ENCODE measurements at places on chromosomes 5 and 9.
A peak's percentile ranks its signal among the peaks of the same experiment; 100 is the strongest.

GRCh38 chr5:96140496-96140895, 178.8 kb upstream of the ELL2 start:
- no peak for DNase-seq

- no peak for DNase-seq
Observed at GRCh38 chr9:128335914-128336313, 4.4 kb upstream of the SLC27A4 start.

- no peak for DNase-seq
Observed at GRCh38 chr5:134846641-134846960, 833 bp downstream of the C5orf24 start.

DNA sequence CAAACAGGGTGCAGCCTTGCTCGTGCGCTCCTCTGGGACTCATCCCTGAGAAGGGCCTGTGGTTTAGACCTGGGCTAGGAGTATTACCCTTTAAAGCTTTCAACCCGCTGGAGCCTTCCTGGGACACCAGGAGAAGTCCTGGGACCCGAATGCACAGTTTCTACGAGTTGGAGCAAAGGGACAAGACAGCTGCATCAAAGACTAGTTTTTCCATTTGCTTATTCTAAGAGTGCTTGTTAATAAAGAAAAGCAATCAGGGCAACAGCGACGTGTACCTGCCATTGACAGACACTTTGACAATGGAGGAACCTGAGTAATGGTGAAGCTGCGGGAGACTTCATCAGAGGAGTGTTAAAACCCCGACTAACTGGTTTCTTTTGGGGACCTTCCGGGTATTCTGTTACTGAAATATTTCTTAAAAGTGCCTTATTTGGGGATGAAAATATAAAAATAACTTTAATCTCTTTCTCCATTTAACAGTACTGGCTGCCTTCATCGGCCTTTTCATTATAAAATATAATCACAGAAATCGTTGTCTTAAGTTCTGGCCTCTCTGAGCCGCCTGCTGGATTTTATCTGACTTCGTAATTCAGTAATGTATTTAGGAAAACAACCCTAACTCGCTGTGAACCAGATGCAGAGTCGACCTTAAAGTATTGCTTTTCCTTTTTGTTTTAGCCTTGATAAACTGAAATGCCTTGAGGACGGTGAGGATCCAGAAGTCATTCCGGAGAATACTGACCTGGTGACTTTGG, 732 bp downstream of the SNAPC3 start:
- no peak for DNase-seq

DNA sequence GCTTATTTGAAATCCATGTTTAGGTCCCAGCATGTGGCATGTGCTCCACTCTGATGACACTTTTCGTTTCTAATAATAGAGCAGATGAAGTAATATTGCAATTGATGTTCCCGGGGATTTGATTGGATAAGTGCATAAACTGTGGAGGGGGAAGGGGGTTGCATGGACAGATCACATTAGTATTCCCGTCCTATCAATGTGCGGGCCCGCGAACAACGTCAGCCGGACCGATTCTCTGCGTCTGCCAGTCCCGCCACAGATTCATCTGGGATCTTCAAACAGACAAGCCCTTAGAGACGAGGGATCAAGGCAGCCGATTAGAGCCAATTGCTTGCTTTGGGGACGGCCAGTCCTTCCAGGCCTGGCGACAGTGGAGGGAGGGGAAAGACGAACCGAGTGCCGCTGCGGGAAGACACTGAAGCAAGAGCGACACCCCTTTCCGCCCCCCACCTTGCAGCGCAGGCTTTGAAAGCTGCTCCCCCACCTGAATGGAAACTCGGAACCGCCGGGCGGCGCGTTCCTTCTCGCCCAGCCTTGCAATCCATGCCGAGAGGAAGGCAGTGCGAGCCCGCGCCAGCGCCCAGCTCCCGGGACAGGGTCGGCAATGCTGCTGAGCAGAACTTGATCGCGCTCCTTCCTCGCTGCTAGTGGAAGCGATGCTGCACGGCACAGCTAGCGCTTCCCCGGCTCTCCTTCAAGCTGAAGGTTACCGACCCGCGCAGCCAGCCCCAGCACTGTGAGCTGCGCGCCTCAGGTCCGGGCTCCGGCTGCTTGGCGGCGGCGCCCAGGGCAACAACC, at the start of gene RGS7BP:
Gene RGS7BP, plus strand, starts transcription at position 247 of the 798 bp plus-strand sequence. CDS start 610 bp downstream, outside the sequence.
- DNase-seq, result peak; percentile 84

DNA sequence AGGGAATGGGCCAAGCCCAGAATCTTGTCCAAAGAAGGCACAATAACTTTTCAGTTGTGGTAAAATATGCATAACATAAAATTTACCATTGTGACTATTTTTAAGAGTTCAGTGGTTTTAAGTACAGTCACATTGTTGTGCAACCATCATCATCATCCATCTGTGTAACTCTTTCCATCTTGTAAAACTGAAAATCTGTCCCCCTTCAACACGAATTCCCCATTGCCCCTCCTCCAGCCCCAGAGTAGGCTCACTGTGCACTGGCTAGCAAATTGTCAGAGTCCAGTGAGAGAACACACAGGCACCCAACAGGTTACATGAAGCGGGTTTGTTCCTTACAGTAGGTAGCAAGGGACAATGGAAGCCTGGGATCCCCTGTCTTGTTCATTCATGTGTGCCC, 13.7 kb downstream of the BARX1 start:
- DNase-seq, result no peak

DNA sequence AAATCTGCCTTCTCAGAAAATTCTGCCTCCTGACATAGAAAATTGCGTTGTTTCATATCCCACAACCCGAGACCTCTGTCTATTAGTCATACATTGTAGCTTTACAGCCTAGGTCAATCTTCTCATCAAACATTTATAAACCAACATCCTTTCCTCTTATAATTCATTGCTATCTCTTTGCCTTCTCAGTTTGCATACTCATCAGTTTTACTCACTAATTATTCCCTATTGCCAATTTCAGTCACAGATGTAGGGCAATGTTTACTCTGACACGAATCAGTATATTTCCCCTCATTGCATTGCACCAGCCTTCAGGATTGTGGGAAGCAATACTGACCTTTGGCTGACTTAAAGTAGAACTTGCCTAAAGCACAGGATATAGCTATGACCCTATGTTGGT, 247.2 kb downstream of the CEMIP2 start:
- no peak for DNase-seq

DNA sequence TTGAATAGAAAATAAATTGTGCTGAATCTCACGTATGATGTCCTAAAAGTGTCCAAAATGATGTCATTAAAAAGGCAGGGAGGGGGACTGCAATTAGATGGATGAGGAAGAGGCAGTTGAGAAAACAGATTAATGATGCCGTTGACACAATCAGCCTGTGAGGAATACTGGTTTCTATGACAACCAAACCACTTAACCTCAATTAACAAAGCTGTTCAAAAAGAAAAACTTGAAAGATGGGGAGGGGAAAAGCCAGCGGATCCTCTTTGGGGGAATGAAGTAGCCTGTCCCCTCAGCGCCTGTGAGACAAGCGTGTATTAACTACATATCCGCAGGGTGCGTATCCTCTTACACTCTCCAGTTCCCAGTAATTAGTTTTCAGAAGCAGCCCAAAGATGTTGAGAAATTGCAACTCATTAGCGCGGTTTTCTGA, 160.7 kb downstream of the TTC39B start:
- DNase-seq, result no peak

DNA sequence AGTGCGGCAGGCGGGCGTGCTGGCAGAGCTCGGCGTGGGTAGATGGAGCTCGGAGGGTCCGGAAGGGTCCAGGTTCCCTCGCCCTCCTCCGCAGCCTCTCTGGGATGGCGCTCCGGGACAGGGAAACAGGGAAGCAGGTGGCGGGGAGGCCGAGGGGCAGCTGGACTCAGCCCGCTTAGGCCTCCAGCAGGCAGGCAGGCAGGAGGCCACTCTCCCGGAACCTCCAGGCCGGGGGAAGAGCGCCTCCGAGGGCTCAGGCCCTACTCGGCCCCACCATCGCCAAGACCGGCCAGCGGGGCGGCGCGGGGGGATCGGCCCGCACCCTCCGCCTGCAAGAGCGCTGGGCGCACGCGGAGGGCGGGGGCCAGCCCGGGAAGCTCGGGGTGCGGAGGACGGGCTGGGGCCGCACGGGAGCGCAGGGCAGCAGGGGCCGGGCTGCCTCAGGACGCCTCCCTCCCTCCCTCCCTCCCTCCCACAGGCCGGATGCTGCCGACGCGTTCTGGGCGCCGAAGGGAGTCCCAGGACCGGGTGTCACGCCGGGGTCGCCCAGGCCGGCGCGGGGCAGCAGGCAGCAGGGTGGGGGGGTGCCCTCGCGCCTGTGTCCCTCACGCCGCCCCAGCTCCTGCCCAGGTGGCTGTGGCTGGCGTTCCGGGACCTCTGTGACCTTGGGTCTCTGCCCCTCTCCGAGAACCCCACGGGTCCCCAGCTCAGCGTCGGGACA, 977 bp downstream of the MGAT4B start:
- peak; percentile 67 for DNase-seq

DNA sequence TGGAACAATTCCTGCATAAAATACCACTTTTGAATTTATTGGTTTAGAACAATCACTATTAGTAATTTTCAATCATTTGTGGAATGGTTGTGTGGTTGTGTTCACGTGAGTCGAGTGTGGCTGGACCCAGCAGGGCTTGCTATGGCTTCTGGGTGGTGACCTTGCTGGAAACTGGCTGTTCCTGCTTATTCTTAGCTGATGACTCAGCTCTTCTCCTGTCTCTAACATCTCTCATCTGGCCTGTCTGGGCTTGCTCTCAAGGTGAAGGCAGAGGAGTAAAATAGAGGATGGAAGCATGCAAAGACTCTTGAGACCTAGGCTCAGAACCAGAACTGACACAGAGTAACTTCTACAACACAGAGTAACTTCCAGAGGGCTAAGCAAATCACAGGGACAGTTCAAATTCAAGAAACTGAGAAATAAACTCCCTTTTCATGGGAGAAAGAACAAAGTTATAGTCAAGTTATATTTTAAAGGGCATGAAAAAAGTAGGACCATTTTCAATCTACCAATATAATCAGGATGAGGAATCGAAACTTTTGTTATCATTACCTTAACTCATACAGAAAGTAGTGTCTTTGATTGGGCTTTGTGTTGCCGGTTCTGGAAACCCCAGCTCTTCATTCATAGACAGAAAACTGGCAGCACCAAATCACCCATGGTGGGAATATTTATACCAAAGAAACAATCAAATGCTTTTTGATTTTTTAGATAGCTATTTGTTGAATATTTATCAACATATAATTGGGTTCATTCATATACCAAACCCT, 665.1 kb downstream of the CDH18 start:
- no peak for DNase-seq

- no peak for DNase-seq
Observed at GRCh38 chr5:159833846-159834245, 82.4 kb upstream of the ADRA1B start.

GRCh38 chr5:30098940-30099339, 1094.5 kb upstream of the CDH6 start:
- DNase-seq, result no peak

DNA sequence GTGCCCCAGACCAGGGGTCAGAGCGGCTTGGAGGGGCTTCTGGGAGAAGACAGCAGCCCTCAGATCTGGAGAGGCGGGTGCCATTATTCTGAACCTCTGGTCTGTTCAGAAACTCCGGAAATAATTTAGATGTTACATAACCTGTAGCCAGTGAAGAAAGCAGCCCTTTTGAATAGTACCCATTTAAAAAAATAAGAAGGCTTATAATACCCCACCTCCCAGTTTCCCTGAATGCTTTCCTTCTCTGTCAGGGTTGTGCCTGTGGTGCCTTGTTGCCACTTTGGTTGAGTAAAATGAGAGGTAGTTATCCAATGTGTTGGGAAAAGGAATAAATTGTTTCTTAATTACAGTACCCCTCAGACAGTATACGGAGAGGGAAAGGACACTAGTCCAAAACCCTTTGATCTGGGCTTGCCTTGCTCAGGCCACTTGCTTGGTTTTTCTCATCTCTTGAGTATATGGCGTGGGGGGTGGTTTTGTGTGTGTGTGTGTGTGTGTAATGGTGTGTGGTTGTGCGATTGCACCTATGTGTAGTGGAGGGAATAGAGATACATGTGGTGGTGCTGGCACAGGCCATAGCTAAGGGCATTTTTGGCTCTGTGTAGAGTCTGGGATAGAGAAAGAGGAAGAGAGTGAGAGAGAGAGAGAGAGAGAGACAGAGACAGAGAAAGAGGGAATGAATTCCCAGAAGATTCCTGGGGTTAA, 59.1 kb upstream of the TLR4 start:
- DNase-seq, result no peak

GRCh38 chr5:23139338-23140171, 286.4 kb upstream of the CDH12 start:
- DNase-seq, result no peak

DNA sequence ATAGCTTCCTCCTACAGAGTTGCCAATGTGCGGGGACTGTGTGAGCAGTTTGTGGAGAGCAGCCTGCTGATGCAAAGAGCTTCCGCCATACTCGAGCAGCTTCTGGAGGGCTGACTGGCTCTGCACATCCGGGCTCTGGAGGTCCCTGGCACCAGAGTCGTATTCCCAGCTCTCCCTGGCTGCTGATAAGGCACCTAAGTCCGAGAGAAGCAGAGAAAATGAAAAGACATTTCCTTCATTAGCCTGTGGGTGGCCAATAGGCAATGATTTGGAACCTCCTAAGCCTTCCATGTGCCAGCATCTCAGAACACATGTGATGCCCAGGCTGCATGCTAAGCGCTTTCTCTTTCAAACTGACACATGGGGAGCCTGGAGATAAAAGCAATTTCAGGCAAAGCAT, 94.3 kb downstream of the TSSK1B start:
- no peak for DNase-seq

- DNase-seq, result no peak
Observed at GRCh38 chr5:142386137-142387023, 61.6 kb upstream of the SPRY4 start.

GRCh38 chr5:58075907-58076306, 384.0 kb downstream of the PLK2 start:
- DNase-seq, result no peak
